ENCODE measurements at places on chromosomes 7 and 10.

DNA sequence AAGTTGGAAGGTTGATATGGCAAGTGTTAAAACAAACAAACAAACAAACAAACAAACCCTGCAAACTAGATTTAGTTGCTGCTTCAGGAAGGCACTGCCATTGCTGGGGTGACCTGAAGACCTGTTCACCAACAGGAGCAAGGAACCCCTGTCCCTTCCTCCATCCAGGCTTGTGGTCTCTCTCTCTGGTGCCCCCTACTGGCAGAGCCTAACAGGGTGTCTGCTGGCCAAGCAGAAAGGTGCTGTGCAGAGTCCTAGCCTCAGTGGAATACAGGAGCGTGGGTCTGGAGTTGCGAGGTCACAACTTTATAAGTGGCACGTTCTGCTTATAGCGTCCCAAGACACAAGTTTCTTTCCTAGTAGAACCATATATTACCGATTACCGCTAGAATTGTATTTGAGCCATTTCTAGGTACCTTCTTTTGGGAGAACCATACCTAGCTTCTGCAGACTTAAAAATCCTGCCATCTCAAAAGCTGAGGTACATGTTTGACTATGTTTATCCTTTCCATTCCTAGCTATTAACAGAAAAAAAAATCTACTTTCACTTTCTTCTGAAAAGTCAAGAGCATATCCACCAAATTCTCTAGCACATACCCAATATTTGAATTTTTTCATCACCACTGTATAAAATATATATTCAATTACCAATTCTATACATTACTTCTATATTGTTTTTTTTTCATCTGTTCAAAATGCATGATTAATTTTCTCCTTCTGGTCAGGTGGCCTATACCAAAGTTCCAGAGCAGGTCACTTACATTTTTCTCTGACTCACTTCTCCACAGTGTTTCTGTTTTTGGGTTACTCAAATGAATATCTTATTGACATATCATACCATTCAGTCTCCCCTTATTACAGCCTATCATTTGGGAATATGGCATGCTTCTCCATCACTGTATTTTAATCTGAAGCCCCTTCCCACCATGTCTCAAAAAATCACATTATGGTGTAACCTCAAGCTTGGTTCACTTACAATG is 29.1 kb upstream of the CALD1 start:
- no peak for DNase-seq

DNA sequence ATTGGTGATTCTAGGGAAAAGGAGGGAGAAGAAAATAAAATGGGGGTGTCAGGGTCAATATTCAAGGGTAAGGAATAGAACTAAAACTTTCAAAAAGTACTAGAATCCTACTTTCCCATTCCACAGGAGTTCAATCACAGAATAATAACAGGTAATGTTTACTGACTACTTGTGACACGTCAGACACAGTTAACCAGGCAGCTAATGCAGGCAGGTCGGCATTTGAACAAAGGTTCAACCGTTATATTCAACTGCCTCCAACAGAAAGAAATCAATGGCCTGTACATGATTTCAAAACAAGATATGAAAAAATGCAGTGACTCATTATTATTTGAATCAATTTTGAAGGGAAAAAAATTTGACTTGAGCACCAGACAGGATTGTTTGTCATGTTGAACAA is 3.1 kb downstream of the ASB15 start:
- no peak for DNase-seq

DNA sequence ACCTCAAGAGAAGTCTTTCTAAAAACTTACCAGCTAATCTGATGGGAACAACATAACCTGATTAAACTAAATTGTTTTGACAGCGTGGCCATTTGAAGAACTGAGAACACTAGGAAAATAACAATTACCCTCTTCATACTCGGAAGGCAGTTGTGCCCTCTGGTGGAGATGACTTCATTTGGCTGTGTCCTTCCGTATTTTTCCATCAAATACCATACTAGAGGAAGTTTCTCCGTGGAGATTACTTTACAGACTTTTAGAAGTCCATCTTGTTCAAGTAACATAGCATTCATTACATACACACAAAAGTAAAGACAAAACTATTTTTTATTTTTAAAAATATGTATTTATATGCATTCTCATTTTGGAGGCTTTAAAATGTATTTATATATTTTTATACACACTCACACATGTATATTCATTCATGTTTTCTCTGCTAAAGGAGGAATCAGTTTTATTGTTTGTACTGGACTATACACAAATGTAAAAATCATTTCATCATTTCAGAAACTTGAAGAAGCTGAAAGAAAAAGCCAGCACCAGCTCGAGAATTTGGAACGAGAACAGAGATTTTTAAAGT is 25.2 kb downstream of the SMNDC1 start:
- peak; percentile 57 for DNase-seq

DNA sequence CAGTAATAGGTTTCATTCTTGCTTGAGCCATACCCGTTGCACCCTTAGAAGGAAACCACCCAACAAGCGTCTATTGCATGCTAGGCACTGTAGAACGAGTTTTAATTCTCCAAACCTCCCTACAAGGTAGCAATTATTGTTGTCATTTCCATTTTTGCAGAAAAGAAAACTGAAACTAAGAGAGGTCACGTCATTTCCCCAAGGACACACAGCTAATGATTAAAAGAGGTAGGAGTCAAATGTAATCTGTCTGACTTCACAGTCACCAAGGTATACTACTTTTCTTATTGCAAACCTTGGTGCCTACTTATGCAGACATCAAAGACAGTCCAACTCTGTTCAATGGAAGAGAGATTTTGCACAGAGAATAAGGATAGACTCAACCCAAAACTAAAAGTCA is 49.1 kb upstream of the C1QL3 start:
- DNase-seq, result no peak

DNA sequence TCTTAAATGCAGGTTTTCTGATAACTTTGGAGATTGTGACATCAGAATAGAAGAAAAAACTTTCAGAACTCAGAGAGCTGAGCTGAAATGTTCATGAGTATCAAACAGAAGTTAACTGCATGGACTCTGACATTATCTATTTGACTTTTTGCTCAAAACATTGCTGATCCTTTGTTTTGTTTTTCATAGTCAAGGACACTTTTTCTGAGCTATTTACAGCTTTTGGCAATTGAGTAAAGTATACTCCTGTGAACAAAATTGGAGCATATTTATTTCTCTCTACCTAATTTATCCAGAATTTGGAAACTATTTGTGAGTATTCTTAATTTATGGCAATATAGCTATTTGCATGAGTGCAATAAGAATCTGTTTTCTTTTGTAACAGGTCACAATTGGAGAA is 11.1 kb downstream of the KCP start:
- DNase-seq, result no peak

GRCh38 chr7:46229409-46229808 is 308.3 kb upstream of the IGFBP3 start:
- DNase-seq, result no peak

DNA sequence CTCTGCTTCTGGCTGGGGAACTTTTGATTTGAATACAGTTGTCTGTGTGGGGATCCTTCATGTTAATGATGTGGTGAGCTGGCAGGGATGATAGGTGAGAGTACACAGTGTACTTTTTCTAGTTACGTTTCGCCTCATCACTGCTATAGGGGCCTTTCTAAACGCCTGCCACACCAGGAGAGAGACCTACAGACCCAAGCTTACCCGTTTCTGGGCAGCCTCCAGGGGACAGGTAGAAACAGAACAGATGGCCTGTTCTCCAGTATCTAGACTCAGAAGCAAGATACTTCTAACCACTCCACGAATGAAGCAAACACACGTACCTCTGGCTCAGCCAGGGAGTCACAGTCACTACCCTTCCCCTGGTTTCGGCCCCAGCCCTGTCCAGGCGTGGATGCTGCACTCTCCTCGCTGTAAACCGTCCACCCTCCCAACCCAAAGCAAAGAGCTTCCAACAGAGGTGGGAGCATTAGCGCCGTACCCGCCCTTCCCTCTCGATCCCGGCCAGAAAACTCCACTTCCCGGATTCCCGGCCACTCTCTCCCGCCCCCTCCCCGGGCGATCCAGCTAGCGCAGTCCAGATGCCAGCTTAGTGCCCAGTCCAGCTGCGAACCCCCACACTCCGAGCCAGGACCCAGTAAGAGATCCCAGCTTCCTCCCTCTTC is 1.2 kb downstream of the CCDC6 start:
- DNase-seq, result no peak

DNA sequence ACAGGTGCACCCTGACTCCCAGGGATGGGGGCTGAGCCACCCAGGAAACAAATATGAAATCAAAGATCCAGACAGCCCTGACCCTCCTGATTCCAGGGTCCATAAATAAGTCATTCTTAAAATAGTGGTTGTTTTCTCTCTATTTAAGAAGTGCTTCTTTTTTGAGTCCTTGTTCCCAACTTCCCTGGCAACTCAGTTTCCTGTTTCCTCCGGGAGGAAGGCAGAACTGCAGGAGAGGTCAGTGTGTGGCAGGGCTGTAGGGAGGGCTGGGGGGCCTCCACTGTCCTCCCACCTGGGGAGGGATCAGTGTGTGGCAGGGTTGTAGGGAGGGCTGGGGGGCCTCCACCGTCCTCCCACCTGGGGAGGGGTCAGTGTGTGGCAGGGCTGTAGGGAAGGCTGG is 88.7 kb upstream of the PDGFA start:
- no peak for DNase-seq

GRCh38 chr10:5945561-5946418 is 31.6 kb downstream of the IL15RA start:
- DNase-seq, result no peak

GRCh38 chr7:137741443-137741842 is 105.3 kb downstream of the DGKI start:
- DNase-seq, result no peak

DNA sequence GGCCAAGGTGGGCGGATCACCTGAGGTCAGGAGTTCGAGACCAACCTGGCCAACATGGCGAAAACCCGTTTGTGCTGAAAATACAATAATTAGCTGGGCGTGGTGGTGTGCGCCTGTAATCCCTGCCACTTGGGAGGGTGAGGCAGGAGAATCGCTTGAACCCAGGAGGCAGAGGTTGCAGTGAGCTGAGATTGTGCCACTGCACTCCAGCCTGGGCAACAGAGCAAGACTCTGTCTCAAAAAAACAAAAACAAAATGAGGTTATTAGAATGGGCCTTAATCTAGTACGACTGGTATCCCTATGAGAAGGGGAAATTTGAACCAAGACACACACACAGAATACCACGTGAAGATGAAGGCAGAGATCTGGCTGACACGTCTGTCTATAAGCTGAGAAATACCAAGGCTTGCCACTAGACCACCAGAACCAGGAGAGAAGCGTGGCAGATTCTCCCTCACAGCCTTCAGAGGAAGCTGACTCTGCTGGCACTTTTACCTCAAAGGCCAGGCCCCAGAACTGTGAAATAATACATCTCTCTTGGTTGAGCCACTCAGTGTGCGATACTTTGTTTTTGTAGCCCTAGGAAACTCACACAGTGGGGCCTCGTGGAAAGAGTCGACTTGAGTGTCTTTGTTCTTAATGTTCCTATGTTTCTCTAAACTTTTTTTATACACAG is 59.6 kb downstream of the TMEM209 start:
- DNase-seq, result no peak

GRCh38 chr7:122059542-122059941 is 84.5 kb downstream of the AASS start:
- DNase-seq, result no peak

DNA sequence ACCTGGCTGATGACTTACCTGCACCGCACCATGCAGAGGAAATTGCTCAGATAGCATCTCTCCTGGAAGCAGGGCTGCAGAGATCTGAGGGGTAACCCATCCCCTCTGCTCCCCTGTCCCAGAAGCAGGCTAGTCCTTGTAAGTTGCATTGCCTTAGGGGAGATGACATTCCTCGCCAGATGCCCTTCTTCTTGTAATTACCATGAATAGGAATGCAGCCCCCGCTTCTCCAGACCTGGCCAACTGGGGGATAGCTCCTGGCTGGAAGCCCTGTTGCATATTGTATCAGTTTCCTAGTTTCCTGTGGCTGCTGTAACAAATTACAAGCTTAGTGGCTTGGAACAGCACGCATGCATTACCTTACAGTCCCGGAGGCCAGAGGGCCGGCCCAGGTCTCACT is 47.5 kb upstream of the EN2 start:
- DNase-seq, result no peak

- no peak for DNase-seq
Measured at GRCh38 chr10:69732826-69733150, 68.9 kb upstream of the COL13A1 start.

GRCh38 chr10:86693721-86694369 is 25.5 kb downstream of the LDB3 start:
- no peak for DNase-seq

GRCh38 chr7:129617652-129618051 is 6.1 kb downstream of the NRF1 start:
- no peak for DNase-seq

DNA sequence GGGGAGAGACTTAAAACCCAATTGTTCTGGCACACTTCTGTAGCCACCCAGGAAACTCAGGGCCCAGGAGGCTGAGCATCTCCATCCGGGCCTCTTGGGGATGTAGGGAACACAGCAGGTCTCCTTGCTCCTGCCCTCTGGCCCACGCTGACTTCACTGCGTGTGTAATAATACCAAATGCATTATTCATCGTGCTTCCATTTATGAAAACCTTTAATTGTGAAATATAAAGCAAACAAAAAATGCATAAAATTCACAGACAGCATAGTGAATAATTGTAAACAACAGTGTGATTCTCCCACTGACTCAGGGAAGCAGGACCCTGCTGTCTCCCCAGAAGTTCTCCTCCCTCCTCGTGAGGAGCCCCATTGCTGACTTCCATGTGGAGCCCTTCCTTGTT is 70.3 kb upstream of the SHH start:
- DNase-seq, result no peak

DNA sequence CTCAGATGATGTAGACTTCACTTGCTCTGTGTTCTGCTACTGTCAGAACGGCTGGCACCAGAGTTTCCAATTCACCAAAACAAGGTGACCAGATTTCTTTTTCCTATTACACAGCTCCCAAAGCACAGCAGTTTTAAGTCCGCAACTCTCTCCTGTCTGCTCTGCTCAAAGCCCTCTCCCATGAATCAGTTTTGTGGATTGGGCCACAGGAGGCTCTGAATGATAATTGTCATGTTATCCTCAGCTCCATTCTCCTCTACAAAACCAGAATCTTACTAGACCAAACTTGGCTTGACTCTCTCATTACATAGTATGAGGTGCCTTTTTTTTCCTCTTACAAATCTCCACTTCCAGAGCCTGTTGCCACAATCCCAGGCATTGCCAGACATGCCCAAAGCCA is 223.5 kb downstream of the SNX13 start:
- DNase-seq, result no peak

GRCh38 chr7:101146-102046 is 91.0 kb upstream of the FAM20C start:
- DNase-seq, result no peak

- no peak for DNase-seq
Measured at GRCh38 chr7:28520074-28521015, 108.0 kb downstream of the CREB5 start.

DNA sequence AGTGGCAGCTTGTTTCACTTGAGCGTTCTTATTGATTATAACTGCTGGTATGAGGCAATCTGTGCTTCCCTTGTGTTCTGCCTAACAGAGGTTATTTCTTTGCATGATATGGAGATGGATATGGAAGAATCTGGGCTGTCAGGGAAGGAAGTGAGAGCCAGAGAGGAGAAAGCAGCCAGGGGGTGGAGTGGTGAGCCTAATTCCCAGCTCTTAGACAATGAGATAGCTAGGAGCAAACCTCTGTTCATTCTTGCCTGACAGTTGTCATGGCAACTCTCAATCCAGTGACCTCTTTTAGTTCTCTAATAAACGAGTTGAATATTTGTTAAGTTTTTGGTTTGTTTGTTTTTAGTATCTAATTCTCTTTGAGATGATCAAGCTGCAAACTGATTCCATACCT is 214.3 kb downstream of the NRG3 start:
- DNase-seq, result no peak
